8988T (cell line): ENCODE measurements at places on chromosomes 13 and 19.

DNA sequence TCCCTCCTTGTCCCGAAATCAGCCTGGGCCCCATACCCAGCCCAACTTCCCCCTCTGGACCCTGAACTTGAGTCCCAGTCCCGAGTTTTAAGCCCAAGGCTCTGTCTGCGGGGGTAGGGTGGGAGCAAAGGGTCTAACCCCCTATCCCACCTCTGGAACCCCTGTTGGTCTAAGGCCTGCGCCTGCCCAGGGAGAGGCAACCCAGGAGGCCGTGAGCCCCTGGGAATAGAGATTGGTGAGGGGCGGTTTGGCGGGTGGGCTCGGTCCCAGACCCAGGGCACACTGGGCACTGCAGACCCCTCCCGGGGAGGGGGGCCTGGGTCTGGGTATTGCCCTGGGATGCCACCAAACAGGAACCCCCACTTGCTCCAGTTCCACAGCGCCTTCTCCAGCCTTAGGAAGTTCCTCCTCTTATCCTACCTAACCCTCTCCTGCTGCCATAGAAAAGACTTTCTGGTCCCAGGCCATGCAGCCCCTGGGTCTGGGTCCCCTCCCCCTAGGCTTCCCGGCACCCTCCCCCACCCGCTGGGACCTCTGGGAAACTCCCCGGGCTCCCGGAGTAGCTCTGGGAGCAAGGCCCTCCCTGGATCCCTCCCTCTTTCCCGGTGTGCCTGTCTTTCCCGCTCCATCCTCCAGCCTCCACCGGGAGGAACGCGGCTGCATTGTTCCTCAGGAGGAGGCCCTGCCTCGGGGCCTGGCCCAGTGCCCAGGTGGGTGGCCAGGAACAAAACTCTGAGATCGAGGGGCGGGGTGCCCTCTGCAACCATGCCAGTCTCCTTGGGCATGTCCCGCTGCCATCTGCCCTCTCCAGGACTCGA is 33.6 kb upstream of the NANOS3 start:
- DNase-seq, result peak; percentile 61

DNA sequence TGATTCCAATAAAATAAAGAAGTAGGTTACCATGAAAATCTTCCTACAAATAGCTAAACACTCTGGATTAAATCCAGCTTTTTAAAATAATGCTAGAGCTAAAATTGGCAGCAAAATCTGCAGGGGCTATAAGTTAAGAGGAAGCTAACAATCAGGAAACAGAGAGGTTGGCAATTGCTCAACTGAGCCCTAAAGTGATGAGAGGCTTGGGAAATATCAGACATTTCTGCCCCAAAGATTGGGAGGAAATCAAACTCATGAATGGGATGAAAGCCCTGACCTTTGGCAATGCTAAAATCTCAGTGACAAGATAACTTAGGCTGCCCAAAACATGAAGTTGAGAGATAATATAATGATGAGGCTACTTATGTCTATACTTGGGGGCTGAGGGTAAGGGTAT is 1437.9 kb downstream of the EFNB2 start:
- no peak for DNase-seq

GRCh38 chr19:7067716-7068115 is 1.8 kb upstream of the ZNF557 start:
- no peak for DNase-seq

- peak; percentile 54 for DNase-seq
Observed at GRCh38 chr19:38321646-38322196, 2.1 kb downstream of the KCNK6 start.

GRCh38 chr19:17037184-17037583 is 10.6 kb upstream of the CPAMD8 start:
- DNase-seq, result no peak

DNA sequence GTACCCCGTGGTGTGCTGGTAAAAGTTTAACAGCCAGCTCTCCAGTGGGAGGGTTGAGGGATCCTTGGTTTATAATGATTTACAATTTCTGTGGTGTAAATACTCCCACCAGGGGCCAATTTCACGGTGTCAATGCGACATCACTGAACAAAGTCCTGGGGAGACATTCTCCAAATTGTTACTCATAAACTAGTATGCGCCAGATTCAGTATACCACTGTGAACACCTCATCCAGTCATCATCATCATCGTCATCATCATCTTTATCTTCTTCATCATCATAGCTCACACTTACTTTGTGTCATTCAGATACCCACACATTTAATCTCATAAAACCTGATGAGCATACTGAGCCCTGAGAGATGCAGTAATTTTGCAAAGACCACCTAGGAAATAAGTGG is 17.2 kb upstream of the TNFSF14 start:
- no peak for DNase-seq

GRCh38 chr13:33606692-33607091 is 211.3 kb upstream of the RFC3 start:
- no peak for DNase-seq
